Hematopoietic multipotent progenitor cell treated with erythropoietin and hydrocortisone succinate and interleukin-3 and kit ligand, for 6 days (in vitro differentiated cells): ENCODE measurements at places on chromosomes 12 and 14.

GRCh38 chr12:51351913-51352532 is 5.5 kb upstream of the CELA1 start:
- peak; percentile 73 for DNase-seq

DNA sequence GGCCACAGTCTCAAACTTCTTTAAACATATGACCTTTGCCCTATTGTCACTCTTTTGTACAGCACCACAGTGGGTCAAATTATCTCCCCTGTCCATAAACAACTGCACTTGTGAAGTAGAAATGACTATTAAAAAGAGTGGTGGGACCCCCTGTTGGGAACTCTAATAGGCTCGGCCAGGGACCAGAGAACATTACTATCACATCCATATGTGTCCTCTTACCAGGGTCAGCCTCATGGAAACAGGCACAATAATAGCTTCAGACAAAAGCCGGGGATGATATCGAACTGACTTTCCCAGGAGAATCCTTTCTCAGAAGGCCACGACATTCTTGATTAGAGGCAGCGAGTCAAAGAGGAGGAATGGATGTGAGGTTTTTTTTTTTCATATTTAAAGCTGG is 96.6 kb downstream of the NKX2-1 start:
- DNase-seq: no peak

DNA sequence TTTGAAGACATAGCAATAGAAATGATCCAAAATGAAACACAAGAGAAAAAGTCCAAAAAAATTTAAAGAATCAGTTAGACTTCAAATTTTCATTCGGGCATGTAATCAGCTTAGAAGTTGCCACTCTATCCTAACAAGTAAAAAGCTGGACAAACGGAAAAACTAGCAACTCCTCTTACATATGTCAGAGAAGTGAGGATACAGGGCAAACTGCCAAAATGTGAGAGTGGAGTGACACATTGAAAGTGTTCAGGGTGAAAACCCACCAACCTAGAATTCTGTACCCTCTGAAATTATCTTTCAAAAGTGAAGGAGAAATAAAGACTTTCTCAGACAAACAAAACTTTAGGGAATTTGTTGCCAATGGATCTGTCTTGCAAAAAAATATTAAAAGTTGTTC is 42.0 kb upstream of the CHPT1 start:
- no peak for DNase-seq

- DNase-seq: no peak
Observed at GRCh38 chr14:91294153-91294552, 49.6 kb upstream of the GPR68 start.

GRCh38 chr14:61467296-61467695 is 145.9 kb downstream of the PRKCH start:
- no peak for DNase-seq

DNA sequence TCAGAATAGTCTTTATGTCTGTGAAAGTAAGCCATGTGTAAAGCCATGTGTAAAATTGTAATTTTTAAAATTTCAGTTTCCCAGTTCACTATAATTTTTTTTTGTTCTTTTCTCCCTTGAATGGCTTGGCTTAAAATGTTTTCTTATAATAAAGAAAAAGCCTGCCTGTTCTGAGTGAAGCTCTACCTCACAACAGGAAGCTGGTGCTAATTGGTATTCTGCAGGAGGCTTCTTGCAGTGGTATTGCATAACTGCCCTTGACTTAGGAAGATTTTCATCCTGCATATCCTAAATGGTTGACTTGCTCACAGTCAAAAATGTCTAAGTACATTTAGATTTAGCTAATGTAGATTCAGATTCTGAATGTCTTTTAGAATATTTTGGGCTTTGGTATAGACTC is 49.5 kb downstream of the ATP2A2 start:
- peak; percentile 41 for DNase-seq

DNA sequence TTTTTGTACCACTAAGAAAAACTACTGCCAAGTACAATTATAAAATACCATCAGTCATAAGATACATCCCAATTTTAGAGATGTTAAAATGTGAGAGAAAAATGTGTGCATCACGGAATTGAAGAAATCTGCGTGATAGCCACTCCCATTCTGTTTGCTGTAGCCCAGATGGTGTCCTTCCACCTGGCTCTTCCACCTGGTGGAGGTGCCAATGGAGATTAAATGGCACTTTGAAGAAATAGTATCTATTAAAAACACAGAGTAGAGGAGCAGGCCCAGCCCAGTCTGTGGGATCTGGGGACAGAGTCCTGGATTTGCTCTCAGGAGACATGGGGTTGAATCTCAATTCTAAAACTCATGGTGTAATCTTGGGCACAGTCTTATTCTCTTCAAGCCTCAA is 35.5 kb downstream of the TSPAN11 start:
- DNase-seq: no peak

DNA sequence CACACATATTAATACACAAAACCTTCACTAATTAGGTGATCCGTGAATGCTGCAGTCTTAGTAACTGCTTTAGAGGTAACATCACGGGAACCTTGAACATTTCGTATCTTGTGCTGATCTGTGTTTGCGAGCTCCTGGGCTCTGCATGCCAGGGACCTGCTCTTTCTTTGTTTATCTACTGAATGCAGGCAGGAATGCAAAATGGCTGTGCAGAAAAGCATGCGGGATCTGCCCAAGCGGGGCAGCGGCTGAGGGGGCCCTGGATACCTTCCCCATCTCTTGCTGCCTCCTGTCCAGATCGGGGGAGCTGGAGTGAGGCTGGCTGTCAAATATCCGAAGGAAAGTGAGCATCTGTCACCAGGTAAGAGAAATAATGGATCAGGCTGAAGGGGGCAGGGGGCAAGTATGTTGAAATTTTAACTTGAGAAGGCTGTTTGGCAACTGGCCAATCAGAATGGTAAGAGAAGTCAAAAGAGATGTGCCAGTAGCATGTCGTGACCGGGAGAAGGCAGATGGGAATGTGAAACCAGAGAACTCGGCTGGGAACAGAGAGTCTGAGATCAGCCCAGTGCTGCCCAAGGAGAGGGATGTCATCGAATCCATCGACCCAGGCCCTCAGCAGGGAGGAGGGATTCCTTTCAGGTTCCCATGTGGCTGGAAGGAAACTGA is 191.4 kb downstream of the TTC7B start:
- no peak for DNase-seq

GRCh38 chr14:56390859-56391258 is 188.7 kb upstream of the TMEM260 start:
- peak; percentile 13 for DNase-seq

- no peak for DNase-seq
Observed at GRCh38 chr14:23435543-23436326, at the start of gene MYH7. Gene MYH7, minus strand, starts transcription at chr14:23435660. Its CDS starts 1,928 bp downstream, at chr14:23433732.

DNA sequence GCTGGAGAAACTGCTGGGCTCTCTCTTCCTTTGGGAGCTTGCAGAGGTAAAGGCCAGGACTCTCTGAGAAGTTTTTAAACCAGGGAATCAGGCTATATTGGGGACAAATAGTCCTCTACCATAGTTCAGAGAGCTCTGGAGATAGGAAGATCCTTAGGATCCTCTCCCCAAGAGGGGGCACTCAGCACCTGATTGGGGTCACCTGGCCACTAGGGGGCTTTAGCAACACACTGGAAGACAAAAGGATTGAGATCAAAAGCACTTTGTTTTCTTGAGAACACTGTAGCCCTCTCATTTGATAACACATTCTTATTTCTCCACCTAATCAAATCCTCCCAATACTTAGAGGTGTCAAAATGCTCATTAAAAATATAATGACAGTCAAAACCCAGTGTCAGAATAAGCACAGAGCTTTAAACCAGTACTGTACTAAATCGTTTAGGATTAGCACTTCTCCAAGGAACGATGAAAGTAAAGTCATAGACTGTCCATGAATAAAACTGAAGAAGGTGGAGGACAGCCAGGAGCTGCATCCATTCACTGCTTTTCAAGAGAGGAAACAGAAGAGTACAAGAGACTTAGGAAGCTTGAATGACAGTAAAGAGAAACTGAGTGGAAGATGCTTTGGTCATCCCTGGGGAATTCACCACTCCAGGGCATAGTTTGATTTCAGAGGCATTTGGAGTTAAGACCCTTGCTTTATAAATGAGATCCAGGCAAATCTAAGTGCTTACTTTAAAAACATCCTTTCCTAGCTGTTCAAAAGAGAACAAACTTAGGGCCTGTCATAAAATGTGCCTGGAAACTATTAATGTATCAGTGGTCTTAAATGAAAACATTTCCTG is 26.5 kb downstream of the BMP4 start:
- peak; percentile 12 for DNase-seq

- DNase-seq: no peak
Observed at GRCh38 chr14:101113835-101114725, 210.6 kb upstream of the RTL1 start.

GRCh38 chr14:56199982-56200577 is 81.9 kb downstream of the PELI2 start:
- no peak for DNase-seq

DNA sequence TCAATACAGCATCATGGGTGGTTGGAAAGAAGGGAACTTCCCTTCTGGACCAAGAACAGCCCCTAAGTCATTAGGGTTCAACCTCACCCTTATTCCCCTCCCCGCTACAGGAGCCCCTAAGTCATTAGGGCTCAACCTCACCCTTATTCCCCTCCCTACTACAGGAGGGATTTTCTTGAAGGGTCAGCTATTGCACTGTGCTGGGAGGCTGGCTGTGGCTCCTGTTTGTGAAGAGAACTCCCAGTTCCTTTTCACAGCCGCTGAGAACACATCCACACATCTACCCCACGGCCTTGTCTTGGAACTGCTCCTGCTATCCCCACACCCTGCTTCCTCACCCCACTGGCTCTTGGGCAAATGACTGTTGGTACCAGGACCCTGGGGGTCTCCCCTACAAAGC is 44.9 kb downstream of the ERH start:
- DNase-seq: no peak

DNA sequence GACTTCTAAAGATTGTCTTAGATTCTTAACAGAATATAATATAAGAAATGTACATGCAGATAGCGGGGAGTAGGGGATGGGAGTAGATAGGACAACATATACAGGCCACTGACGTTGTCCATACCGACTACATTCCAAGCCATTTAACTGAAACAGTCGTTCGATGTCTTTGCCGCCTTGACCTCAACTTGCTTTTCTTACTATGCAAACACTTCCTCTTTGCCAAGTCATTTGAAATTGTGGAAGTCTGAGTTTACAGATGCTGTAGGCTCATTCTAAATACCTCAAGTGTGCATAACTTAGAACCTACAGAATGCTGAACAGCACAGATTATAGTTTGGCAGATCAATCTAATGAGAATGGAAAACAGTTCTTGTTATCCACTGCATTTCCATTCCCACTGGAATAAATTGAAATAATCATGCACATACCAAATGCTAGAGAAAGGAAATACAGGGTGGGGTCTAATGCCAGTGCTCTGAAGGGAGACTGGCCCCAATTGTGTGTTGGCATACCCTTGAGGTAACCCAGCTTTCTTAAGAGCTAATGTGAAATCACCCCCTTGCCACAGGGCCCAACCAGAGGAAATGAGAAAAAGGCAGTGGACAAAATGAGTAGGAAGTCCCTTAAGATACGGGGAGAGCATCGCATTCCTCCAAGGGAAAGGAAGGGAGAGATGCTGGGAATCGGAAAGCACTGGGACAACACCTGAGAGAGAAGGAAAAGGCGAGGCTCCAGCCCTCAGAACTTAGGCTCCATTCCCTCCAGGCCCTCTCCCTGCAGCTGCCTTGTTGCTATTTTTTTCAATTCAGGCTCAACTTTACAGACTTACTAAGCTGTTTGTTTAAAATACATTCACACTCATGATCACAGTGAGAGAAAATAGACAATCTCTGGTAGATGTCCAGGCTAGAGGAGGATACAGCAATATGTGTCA is 380.9 kb upstream of the TMTC1 start:
- DNase-seq: no peak

- peak; percentile 80 for DNase-seq
Observed at GRCh38 chr14:22870811-22871223, 723 bp upstream of the LRP10 start.

DNA sequence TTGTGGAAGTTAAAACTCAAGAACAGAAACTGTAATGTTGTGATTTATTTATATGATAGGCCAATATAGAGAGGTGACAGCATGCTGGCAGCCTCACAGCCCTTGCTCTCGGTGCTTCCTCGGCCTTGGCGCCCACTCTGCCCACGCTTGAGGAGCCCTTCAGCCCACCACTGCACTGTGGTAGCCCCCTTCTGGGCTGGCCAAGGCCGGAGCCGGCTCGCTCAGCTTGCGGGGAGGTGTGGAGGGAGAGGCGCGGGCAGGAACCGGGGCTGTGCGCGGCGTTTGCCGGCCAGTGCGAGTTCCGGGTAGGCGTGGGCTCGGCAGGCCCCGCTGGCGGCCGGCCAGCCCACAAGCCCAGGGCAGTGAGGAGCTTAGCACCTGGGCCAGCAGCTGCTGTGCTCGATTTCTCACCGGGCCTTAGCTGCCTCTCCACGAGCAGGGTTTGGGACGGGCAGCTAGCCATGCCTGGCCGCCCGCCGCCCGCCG is 65.8 kb upstream of the SLC8A3 start:
- peak; percentile 82 for DNase-seq

GRCh38 chr12:53184828-53185227 is 4.1 kb upstream of the CSAD start:
- no peak for DNase-seq

DNA sequence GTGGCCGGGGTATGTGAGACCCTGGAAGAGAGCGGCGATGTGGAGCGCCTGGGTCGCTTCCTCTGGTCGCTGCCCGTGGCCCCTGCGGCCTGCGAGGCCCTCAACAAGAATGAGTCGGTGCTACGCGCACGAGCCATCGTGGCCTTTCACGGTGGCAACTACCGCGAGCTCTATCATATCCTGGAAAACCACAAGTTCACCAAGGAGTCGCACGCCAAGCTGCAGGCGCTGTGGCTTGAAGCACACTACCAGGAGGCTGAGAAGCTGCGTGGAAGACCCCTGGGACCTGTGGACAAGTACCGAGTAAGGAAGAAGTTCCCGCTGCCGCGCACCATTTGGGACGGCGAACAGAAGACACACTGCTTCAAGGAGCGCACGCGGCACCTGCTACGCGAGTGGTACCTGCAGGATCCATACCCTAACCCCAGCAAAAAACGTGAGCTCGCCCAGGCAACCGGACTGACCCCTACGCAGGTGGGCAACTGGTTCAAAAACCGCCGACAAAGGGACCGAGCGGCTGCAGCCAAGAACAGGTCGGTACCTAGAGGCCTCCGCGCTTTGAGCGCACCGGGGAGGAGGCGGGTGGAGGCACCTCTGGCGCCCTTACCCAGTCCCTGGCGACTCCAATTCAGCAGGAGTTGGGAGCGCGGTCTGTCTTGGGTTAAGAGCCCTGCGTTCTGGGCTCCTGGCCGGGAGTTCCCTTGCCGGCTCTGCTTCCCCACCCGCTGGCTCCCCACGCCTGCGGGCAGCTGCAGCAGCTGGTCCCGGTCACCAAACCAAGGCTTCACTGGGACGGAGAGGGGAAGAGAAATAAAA is 700 bp downstream of the SIX6 start:
- DNase-seq: no peak

GRCh38 chr14:64465831-64466554 is 694 bp downstream of the AKAP5 start:
- DNase-seq: peak; percentile 37
